ENCODE measurements at places on chromosomes 12 and 14.

DNA sequence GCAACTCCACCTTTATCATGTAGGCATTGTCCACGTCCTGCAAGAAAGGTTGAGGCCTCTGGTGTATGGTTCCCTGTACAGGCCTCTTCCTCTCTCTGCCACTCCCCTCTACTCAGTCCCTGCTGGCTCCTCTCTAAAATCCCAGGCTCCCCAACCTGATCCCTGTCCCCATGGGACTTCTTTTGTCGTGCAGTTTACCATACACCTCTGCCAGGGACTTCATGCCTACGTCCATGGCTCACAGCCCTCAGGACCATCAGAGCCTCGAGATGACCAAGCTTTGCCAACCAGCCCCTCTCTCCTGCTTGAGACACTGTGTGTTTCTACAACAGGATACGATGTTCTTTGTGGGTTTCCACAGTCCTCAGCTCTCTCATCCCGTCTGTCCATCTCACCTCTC lies 2.9 kb downstream of the KRT2 start:
- no peak for DNase-seq

DNA sequence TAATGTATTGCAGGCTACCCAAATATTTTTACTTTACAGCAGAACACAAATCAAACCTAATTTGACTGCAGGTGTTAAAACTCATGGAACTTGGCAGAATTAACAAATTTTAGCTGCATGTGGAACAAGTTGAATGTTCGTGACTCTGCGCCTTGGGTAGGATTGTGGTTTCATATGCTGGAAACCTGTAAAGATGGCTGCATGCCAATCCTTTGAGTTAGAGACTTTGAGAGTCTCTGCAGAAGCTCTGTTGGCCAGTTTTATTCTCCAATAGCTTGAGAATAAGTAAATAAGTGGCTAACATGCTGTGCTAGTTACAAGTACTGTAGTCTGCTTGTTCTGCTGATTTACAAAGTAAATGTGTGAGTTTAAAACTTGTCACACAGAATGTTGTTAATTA lies 77.8 kb downstream of the PDE6H start:
- peak; percentile 7 for DNase-seq

DNA sequence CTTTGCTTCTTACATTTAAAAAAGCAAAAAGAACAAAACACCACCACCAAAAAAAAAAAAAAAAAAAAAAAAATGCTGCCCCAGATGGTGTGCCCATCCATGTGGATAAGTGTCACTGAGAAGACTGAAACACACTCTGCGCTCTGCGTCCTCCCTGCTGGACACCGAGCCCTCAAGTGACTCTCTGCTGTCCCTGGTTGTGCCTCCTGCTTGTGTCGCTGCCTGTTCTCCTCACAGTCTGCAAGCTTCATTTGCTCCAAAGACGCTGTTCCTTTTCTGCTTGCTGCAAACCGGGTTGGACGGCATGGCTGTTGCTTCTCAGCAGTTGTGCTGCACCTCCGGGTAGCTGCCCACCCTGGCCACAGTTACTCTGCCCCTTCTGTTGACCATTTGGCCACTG lies 276.2 kb upstream of the ATP2B1 start:
- no peak for DNase-seq

GRCh38 chr14:72634691-72635616 lies 258.9 kb downstream of the DPF3 start:
- DNase-seq = no peak

DNA sequence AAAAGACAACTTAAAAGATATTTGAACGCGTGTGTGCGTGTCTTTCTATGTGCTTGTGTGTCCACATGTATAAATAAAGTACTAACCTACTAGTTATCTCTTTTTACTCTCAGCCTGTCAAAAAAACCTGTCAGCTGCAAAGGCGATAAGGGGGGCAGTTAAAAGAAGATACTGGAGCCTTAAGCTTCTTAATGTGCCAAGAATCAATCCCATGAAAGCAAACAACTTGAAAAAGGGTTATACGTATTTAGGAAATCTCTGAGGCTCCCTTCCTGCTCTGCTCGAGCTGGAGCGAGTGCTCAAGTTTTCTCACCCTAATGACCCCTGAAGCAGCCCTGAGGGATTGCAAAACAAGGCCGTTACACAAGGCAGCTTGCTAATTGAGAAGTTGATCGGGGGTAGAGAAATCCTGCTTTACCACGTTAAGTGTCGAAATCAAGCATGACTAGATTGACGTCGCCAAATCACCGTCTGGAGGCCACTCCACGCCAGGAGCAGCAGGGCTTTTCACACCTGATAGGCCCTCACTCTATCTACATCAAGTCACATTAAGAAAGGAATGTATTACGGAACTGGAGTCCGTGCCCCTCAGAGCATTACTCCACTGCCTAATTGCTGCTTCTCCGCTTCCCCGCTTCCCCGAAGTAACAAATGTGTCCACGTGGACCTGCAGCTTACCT lies 32.4 kb downstream of the LMO3 start:
- no peak for DNase-seq

DNA sequence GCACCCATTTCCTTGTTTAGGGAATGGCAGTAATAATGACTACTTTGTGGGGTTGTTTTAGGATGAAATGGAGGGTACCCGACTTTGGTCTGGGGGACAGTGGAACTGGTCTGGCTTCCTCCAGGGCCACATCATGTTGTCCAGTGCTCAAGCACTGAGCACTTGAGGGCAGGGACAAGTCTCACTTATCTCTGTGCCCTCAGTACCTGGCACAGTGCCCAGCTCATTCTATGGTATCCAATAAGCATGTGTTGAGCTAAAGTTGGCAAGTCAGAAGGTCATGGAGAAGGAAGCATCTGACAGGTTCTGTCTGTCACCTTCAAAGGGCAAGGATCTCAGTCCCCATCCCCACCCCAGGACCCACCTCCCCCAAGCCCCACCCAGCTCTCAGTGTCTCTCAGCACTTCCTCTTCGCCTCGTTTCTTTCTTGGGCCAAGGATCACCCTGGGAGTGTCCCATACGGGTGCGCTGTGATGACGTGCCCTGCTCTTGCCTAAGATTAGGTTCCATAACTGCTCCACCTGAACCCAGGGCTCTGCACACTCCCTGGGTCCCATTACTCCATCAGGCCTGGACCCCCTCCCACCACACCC lies 24.3 kb upstream of the TMEM106C start:
- no peak for DNase-seq

GRCh38 chr12:401235-402028 lies at the start of gene CCDC77:
TSS of gene CCDC77 (plus strand) at chr12:401644. CDS start at chr12:409384, 7,740 bp downstream.
- DNase-seq = peak; percentile 91

DNA sequence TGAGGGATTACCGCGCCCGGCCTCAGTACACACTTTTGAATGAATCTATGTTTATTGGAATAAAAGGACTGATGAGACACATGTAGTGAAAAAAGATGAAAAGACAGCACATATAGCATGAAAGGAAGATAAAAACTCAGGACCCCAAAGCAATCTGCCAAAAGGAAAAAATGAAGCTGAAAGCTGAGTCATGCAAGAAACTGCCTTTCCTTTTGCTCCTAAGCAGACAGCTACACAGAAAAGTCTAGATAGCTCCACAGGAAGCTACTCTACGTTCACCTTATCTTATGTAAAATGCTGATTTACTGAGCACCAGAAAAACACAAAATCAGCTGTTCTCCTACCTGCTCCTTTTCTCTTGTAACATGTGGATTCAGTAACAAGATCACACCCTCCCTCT lies 128.4 kb downstream of the NTF3 start:
- DNase-seq = no peak

GRCh38 chr14:49051328-49052060 lies 534.7 kb downstream of the RPS29 start:
- no peak for DNase-seq

DNA sequence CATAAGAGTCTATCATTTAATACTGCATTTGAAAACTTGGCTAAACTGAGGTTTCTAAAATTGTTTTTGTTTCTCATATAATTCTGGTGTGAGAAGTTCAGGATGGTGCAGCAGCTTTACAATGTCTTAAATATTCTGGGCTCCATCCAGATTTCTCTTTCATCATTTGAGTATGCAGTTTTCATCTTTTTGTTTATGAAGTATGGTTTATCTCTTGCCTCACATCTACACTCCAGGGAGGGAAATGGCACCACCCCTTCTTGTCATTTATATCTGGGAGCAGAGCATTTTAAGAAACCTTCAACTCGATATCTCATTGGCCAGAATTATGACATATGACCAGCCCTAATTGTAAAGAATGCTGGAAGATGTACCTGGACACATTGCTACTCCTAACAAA lies 24.3 kb downstream of the GEMIN2 start:
- DNase-seq = no peak

GRCh38 chr14:102180248-102180998 lies 40.7 kb downstream of the WDR20 start:
- no peak for DNase-seq

Measured in CD4-positive, alpha-beta T cell (primary cell).